ENCODE measurements at places on chromosomes 7 and 10.

DNA sequence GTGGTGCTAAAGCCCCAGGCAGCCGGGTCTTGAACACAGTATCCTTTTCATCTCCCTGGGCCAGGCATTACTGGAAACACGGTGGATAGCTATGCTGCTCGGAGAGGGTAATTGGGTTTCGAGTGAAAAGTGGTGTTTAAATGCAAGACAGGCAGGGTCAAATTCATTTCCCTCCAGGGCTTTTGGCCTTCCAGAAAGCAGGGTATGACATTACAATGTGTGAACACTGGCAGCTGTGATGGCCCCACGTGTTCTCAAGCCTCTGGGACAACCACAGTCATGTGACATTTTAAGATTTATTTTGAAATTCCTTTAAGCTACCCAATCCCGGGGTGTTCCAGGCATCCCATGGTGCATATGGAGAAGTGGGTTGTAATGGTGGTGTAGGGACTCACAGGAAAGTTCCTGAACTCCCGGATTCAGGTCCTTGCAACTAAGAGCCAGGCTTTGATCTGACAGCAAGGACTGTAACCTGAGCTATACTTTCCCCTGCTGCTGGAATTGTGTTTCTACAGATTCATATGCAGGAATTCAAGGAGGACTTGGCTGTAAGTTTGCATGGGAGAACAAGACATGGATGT lies 46.8 kb downstream of the INSYN2A start:
- no peak for DNase-seq

GRCh38 chr10:126481181-126481580 lies 92.9 kb upstream of the ADAM12 start:
- no peak for DNase-seq

DNA sequence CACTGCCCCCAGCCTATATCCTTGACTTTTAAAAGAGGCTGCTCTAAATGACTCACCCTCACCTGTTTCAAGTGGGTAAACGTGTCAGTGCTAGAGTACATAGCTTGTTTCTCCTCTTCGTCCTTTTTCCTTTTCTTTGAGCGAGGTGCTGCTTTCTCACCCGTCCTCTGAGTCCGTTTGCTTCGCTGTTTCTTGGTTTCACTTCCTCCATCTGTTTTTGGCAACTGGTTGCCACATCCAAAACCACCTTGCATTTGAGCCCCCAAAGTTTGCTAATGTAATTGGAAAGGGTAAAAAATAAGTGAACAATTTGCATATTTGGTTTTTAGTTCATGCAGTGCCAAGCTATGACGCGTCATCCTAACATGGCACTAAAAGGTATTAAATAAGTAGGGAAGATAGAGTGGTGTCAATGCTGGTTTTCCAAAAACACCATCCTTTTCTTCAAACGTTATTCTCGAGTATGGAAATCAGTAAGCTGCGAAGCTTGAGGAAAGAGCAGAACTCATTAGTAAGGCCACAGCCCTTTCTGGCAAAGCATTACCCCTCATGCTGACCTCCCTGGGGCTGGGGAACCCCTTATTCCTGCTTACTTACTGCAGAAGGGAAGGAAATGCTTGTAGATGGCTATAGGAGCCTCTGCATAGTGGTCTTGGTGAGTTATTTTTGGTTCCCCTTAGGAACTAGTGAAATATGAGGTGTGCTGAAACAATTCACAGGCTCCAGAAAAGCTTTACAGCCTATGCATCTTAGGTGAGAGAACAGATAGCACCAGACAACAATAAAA lies 133.5 kb downstream of the GALNT11 start:
- peak; percentile 44 for DNase-seq

- DNase-seq: peak; percentile 93
Measured at GRCh38 chr10:5297466-5297865, 67.3 kb upstream of the UCN3 start.

GRCh38 chr10:16155834-16156233 lies 281.0 kb upstream of the PTER start:
- no peak for DNase-seq
